ENCODE measurements at places on chromosomes 2 and 18.

DNA sequence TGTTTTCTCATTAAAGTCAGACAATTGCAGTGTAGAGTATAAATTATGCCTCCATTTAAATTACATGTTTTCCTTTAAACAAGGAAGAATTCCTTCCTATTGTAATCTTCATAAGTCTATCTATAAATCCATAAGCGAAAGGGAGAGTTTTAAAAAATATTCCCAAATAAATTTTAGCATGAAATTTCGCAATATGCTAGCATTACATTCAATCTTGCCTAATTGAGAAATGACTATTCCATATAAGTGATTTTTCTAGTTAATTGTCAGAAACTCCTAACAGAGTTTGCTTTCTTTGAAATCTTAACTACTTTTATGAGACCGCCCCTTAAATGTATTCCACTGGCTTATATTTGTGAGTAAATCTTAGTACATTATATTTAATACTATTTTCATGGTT lies 133.1 kb upstream of the CRIM1 start:
- no peak for DNase-seq

DNA sequence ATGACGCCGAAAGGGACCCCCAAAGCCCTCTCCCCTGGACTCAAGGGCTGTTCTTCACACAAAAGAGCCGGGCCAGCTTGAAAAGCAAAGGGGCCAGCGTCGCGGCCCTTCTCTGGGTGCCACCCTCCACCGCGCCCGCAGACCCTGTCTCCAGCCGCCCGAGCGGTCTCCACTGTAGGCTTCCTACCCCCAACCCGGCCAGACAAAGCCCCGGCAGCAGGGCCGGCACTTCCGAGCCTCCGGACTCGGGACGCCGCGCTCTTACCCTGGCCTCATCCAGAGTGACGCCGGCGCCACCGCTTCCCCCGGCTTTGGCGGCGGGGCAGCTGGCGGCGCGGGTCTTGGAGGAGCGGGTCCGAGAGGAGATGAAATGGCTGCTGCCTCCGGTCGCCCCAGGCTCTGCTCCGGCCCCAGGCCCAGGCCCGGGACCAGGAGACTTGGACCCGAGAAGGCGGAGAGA lies 603 bp downstream of the ATAD2B start:
- no peak for DNase-seq

- no peak for DNase-seq
Measured at GRCh38 chr2:16537347-16537746, 128.3 kb downstream of the CYRIA start.

DNA sequence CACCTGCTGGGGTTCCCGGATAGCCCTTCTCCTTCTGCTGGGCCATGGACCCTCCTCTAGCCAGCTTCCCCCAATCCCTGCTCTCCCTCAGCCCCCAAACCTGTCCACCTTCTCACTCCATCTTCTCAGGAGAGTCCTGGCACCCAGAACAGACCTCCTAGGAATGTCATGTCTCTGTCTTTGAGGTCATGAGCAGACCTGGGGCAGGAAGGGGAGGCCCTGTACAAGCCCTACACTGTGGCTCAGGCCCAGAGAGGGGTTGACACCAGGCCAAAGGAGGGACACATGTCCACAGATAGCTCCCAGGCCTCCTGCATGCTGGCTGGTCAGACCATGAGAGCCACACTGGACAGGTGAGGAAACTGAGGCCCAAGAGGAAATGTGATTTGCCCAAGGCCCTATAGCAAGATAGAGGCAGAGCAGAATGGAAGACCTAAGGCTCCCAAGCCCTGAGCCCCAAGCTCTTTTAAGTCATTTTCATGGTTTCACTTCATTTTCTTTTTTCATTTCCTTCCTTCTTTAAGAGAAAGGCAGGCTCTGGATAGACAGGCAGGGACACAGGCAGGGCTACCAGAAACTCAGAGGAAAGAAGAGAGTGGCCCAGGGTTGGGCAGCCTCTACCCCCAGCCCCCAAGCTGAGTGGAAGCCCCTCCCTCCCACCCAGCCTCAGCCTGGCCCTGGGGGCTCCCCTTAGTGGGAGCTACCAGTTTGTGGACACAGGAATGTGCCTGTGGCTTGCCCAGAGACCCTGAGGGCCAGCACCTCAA lies 159.7 kb downstream of the SMAD7 start:
- DNase-seq = no peak

DNA sequence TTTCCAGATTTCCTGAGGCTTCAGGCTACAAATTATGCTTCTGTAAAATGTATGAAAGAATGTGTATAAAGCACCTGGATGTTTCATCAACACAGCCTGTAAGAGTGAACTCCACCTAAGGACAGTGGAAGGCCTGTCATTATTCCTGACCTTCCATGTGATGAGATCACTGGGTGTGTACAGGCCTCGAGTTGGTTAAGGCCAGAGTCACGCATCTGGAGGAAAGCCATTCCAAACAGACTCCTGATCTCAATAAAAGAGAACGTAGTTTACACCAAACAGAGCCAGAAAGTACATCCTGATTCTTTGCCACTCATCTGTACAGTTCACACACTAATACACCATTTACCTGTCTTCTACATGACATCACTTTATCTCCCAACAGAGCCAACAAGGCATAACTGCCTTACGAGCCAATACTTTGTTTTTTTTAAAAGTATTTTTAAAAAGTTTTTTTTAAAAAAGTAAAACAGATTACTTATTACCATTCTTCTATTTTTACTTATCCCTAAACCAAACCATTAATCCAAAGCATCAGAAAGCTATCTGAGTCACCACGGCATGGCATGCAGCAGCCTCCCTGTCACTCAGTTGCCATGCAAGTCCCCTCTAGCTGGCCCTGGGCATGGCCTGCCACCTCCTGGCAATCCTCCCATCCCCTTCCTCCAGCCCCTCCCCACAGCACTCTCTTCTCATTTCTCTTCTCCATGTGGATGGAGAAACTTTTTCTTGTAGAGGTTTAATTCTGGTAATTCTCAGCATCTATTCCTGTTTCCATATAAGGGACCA lies 78.8 kb upstream of the TFCP2L1 start:
- no peak for DNase-seq

DNA sequence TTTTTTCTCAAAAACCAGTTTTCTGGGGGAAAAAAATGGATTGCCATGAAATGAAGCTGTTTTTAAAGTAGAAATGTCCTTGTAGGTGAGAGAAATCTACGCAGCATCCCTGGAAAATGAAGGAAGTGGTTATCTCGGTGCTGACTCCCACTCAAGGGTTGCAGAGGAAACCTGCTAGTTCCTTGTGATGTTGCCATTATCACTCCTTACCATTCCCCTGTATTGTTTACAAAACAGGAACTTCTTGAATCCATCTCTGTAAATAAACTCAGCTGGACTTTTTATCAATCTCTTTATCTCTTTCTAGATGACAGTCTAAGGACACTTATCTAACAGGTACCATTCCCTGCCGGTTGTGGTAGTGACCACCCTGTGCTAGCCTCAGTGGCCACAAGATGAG lies 61.2 kb downstream of the FEZ2 start:
- no peak for DNase-seq

- DNase-seq = no peak
Measured at GRCh38 chr2:23592898-23593751, 208.1 kb downstream of the KLHL29 start.

Data from NCI-H2107 (cell line).